ENCODE measurements at places on chromosomes 1 and 21.

DNA sequence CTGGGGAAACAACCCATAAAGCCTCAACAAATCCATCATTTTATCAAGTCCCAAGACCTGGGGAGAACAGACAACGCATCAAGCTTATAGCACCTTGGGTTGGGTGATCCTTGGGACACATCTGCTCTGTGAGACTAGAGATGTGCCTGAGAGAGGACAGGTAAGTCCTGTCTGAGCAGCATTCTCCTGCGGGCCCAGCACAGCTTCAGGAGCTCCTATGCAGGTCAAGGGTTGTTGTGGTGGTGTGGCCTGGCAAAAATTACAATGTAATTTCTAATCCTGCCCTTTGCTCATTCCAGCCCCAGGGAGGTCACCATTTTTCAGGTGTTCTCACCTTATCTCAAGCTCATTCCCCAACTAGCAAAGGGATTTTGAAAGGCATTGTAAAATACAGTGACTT lies 608.1 kb upstream of the CAMK1G start:
- DNase-seq = no peak

DNA sequence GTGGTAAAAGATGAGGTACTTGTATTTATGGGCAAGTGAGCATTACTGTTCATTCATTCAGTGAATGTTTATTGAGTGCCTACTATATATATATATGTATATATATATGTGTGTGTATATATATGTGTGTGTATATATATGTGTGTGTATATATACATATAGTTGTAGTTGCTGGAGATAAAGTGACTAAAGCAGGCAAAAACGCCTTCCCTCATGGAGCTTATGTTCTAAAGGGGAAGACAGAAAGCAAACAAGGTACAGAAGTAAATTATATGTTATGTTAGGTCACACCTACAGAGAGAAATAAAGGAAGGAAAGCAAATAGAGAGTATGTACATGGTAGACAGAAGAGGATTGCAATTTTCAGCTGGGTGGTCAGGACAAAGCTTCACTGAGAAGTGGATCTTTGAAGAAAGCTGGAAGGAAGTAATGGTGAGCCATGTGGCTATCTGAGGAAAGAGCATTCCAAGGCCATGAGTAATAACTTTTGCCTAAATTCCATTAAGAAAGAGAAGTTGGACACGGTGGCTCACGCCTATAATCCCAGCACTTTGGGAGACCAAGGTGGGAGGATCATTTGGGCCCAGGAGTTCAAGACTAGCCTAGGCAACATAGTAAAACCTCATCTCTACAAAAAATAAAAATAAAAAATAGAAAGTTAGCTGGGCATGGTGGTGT lies 33.5 kb upstream of the KLF17 start:
- DNase-seq = no peak

DNA sequence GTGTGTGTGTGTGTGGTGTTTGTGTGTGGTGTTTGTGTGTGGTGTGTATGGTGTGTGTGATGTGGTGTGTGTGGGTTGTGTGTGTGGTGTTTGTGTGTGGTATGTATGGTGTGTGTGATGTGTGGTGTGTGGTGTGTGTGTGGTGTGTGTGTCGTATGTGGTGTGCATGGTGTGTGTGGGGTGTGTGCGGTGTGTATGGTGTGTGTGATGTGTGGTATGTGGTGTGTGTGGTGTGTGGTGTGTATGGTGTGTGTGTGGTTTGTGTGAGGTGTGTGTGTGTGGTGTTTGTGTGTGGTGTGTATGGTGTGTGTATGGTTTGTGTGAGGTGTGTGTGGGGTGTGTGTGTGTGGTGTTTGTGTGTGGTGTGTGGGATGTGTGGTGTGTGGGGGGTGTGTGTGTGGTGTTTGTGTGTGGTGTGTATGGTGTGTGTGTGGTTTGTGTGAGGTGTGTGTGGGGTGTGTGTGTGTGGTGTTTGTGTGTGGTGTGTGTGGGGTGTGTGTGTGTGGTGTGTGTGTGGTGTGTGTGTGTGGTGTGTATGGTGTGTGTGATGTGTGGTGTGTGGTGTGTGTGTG lies 106.2 kb upstream of the ADAR start:
- no peak for DNase-seq

GRCh38 chr1:248793592-248793991 lies 32.1 kb downstream of the SH3BP5L start:
- no peak for DNase-seq

DNA sequence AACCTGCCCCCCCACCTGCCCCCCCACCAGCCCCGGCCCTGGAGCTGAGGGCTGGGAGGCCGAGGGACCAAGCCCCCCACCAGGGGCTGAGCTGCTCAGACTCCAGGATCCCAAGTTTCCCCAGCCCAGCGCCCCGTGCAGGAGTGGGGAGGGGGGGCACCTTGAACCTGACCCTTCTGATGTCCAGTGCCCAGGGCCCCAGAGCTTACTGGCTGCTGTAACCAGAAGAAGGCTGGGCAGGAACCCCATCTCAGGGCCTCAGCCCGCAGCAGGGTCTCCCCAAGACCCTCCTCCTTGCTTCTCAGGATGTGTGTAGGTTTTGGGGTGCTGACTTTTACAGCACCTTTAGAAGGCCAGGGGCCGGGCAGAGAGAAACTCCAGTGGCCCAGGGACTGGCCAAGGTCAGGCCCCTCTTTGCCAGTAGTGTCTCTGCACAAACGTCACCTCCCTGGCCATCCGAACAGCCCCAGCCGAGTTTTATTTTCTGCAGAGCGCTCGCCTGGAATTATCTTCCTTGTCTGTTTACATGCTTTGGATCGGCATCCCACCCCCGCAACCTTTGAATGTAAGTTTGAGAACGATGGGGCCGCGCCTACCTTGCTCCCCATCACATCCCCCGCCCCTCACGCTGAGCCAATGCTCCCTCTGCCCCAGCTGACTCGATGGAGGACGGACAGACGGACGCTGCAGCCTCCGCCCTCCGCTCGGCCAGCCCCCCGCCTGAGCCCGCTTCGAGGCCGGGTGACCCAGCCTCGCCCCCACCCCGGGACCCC lies 70.1 kb upstream of the CASZ1 start:
- DNase-seq = no peak

GRCh38 chr1:109138358-109138757 lies 24.4 kb downstream of the ELAPOR1 start:
- no peak for DNase-seq

DNA sequence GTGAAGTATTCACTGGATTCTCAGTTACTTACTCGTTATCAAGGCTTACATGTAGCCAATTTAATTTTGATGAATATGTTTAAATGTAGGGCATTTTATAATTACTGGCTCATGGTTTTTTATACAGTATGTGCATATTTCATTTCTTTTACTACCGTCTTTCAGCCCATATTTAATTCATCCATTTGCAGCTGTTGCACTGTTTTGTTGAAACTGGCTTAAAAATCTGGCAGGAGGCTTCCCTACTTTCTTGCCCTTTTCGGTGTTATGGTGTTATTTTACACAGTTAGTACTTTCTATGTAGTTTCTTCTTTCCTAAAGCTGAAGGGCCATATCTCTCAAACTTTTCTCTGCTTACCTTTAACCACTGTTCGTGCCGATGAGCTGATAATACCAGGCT lies 54.2 kb downstream of the ITSN1 start:
- no peak for DNase-seq

DNA sequence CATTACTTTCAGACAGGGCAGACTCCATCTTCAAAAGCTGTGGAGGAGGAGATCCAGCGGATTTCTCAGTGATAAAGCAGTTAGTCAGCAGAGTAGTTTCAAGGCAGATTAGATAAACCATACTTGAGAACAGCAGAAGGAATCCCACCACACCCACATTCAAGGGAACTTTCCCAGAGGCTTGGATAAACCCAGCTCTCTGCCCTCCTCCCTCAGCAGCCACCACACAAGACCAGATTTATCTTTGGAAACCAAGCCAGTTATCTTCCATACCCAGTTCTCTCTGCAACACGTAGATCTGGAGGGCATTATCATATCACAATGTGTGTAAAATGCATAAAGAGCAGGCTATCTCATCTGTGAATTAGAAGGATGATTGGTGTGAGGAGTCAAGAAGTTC lies 40.2 kb downstream of the GFI1 start:
- DNase-seq = no peak

GRCh38 chr21:43805275-43805800 lies 16.0 kb downstream of the RRP1 start:
- no peak for DNase-seq

DNA sequence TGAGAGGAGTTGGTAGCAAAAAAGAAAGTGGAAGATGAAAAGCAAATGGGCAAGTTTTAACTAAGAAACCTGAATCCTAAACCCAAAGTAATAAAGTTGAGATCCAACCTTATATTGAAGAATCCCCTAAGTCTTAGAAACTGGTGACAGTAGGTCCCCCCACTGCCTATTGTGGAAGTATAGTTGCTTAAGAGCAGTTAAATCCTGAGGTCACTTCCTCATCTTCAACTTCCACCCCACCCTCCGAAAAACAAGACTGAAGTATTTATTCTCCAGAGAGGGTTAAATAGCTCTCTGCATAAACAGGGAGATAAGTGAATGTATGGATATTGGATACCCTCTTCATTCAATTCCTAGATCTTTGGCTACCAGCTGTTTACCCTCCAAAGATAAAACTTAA lies 3.3 kb upstream of the DSTYK start:
- DNase-seq = no peak

- peak; percentile 89 for DNase-seq
Measured at GRCh38 chr1:167518331-167518700, at the start of gene CD247. CD247 (minus strand) TSS chr1:167518529; CDS start chr1:167518465, 64 bp downstream.
